Activated CD8-positive, alpha-beta memory T cell treated with anti-CD3 and anti-CD28 coated beads, Interleukin-2, amount 10 ng/mL, durations not matched to agents 7 days and 5 days (primary cell): ENCODE measurements at places on chromosomes 16 and 17.

DNA sequence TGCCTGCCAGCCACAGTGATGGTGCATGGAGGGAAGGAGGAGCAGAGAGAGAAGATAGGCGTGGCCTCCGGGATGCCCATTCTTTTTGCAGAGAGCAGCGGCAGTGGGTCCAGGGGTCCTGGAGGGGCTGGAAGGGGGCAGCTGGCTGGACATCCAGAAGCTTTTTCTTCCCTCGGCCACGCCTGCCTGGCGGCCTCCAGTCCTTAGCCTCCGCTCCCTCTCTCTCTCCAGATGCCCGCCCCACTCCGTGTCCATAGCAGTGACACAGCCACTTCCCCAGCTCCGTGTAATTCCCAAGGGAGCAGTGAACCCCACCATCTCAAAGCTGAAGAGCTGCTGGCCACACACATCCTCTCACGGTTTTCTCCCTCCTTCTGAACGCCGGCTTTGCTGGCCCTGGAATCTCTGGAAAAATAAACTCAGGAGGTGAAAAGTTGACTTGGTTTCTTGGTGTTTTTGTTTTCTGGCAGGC is 26.3 kb upstream of the CDC42EP4 start:
- H3K4me3 ChIP-seq: no peak overlapping the region
- H3K36me3 ChIP-seq: no peaks in the 10 kb centered on the region
- H3K4me1 ChIP-seq: peaks cover 6% of the 10 kb centered on the region
- H3K27me3 ChIP-seq: no peaks in the 10 kb centered on the region
- no peak overlapping the region for H3K27ac ChIP-seq
- no peak for DNase-seq

DNA sequence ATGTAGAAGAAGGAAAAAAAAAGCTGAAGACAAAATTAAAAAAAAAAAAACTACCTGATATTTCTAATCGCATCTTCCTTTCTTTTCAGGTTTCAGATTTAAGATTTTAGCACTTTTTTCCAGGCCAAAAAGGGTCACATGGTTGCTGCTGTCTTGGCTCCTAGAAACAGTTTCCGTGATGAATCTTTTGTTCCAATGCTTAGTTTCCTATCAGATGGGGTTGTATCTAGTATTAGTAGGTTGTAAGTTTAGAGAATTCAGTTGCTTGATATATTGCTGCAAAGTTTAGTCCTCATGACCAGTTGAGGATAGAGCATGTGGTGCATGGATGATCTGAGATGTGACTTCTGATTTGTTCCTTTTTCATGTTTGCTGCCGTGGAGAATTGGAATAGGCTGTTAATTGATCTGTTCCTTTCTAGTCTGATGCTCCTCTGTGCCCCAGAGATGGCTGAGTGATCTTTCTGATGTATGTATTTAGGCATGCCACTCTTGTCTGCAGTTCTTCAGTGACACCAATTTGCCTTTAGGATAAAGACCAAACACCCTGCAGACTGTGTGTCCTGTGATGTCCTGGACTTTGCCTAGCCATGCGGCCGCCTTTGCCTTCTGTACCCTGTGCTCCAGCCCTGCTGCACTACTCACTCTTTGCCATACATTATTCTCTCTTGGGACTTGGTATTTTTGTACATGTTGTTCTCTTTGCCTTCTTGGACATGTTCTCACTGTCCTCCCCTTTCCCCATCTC is 94.0 kb downstream of the MRTFB start:
- H3K36me3 ChIP-seq: no peaks in the 10 kb centered on the region
- no peaks in the 10 kb centered on the region for H3K27me3 ChIP-seq
- no peak overlapping the region for H3K4me3 ChIP-seq
- H3K4me1 ChIP-seq: peaks cover 5% of the 10 kb centered on the region

DNA sequence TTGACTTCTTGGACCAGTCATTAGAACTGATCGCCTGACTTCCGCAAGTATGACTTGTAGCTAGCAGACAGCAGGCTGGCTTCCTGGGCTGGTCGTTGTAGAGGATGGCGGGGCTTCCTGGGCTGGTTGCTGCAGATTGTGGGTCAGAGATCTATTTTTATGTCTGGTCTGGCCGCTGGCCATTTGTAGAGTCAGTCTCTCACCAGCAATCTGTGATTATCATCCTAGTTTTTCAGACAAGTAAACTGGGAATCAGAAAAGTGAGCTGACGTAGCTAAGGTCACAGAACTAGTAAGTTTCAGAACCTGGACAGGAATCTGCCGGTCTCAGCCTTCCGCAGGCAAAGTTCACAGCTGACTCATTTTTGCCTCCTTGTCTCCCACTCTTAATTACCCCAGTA is 19.1 kb downstream of the GPR142 start:
- H3K4me3 ChIP-seq: no peak overlapping the region
- no peak for DNase-seq
- no peak overlapping the region for H3K27ac ChIP-seq

- peaks cover 13% of the 10 kb centered on the region for H3K27me3 ChIP-seq
Measured at GRCh38 chr16:87808108-87808507, 42.3 kb upstream of the KLHDC4 start.

GRCh38 chr16:67460168-67460567 is 20.8 kb downstream of the ATP6V0D1 start:
- peaks cover 13% of the 10 kb centered on the region for H3K4me1 ChIP-seq
- no peaks in the 10 kb centered on the region for H3K27me3 ChIP-seq
- DNase-seq: no peak
- H3K4me3 ChIP-seq: no peak overlapping the region
- H3K27ac ChIP-seq: no peak overlapping the region

GRCh38 chr17:28549236-28550132 is 2.9 kb downstream of the UNC119 start:
- peaks cover 43% of the 10 kb centered on the region for H3K4me1 ChIP-seq
- no peak overlapping the region for H3K4me3 ChIP-seq
- H3K27me3 ChIP-seq: no peaks in the 10 kb centered on the region
- peak overlapping the region; percentile 87 for H3K27ac ChIP-seq
- H3K36me3 ChIP-seq: peaks cover 14% of the 10 kb centered on the region
- DNase-seq: peak; percentile 87

- H3K27me3 ChIP-seq: no peaks in the 10 kb centered on the region
- no peak overlapping the region for H3K27ac ChIP-seq
- DNase-seq: no peak
Measured at GRCh38 chr17:68969101-68969500, 13.9 kb upstream of the ABCA8 start.
